ENCODE measurements at places on chromosomes 7 and 10.
A peak's percentile ranks its signal among the peaks of the same experiment; 100 is the strongest.

GRCh38 chr10:490256-490655 is 199.2 kb downstream of the DIP2C start:
- DNase-seq, result no peak

GRCh38 chr7:6317797-6318438 is 45.5 kb upstream of the CYTH3 start:
- no peak for DNase-seq

- DNase-seq, result no peak
These were observed 132.4 kb downstream of the GRM3 start for GRCh38 chr7:86776136-86776535.

DNA sequence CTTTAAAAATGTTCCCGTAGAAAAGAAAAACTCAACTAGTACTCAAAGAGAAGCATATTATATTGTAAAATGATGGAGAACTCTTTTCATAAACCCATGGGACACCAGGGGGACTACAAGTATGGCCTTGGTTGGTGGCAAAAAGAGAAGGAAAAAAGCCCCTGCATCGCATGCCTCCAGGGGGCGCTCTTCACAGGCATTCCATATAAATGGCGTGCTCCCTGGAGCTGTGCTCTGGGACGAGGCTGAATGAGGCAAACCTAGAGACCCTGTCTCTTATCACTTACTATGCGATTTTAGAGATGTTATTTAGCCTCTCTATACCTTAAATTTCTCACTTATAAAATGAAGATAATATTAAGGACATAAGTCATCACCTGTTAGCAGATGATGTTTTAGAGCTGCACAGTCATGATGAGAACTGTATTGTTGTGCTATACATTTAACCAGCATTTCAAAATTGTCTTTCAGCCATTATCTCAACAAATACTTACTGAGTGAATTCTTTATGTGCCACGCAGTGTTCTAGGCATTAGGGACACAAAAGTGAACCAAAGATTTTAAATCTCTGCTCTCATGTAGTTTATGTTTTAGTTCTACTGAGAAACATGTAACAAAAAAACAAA is 105.8 kb downstream of the ARHGAP21 start:
- DNase-seq, result peak; percentile 14

GRCh38 chr10:558364-558763 is 131.1 kb downstream of the DIP2C start:
- DNase-seq, result no peak

GRCh38 chr7:76332078-76332477 is 26.7 kb downstream of the YWHAG start:
- DNase-seq, result no peak

DNA sequence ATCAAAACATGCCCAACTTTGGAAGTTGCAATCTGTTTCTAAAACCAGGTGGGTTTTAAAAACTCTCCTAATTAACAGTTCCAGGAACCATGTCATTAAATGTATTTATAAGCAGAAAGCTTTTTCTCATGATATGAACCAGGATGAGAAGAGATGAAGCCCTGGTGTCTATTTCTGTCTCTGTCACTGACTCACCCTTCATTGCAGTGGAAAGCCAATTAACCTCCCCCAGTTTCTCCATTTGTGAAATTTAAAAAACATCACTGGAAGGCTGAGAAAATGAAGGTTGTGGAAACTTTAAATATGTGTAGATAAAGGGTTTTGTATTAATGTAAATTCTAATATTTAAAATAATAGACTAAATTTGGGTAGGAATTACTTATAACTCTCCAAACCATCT is 1088.0 kb downstream of the SORCS1 start:
- DNase-seq, result no peak

DNA sequence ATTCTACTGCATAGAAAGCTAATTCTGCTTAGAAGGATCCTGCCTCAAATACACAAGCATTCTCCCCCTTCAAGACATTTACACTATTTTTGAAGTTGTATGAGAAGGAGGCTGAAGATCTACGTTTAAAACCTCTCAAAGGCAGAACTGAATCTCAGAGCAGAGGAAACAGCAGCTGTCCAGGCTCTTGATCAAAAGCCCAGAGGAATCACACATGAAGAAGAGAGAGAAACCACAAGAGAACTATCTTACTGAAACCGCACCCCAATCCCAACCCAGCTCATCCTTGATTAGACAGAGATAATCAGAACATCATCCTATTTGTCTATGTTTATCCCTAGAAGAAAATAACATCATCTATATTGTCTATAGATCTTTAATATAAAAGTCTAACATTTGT is 2.2 kb upstream of the DNAJC1 start:
- no peak for DNase-seq

GRCh38 chr7:69367780-69368179 is 230.5 kb upstream of the AUTS2 start:
- no peak for DNase-seq

GRCh38 chr7:124840435-124840834 is 74.8 kb upstream of the GPR37 start:
- DNase-seq, result no peak

DNA sequence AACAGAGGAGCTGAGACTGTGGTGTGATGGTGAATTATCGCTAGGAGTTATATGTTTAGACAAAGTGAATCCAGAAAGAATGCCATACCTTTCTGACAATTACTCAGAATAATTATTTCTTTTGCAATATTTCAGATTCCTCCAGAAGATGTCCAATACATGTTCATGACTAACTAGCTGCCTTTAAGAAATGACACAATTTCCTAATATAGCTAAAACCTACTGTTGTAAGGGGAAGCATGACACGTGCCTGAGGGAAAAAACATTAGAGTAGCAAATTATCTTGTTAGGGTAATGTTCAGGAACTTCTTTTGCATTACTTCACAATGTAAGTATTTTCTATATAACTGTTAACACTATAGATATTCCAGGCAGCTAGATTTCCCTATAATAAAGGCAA is 150.3 kb downstream of the COL28A1 start:
- no peak for DNase-seq

DNA sequence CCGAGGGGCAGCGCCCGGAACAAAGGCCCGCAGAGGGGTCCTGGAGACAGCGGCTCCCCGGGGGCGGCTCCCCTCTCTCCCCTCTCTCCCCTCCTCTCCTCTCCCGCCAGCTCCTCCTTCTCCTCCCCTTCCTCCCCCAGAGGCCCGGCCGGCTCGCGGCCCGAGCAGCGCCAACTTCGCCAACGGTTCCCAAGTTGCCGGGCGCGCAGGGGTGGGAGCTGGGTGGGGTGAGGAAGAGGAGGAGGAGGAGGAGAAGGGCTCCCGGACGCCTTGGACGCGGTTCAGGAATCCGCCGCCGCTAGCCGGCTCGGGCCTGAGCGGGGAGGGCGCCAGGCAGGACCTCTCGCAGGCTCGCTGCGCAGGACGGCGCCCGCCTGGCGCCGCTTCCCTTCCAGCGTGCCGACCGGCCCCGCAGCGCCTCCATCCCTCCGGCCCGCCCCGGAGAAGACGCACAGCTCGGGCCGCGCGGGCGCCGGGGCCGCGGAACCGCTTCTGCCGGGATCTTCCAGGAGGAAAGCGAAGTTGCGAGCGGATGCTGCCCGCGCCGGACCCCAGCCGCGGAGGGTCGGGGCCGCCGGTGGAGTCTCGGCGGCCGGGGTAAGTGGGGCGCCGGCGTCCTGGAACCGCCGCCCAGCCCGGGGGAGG is at the start of gene CHST3:
CHST3 (plus strand) TSS at position 298 of the 645 bp plus-strand sequence. CDS start 41,448 bp downstream, outside the sequence.
- DNase-seq, result no peak

- peak; percentile 13 for DNase-seq
These were observed 159.6 kb downstream of the PARD3 start for GRCh38 chr10:34655286-34656170.

GRCh38 chr10:13615650-13616300 is 29.0 kb downstream of the PRPF18 start:
- no peak for DNase-seq

GRCh38 chr7:43621729-43622448 is 39.0 kb downstream of the STK17A start:
- no peak for DNase-seq

Measured in germinal center (tissue), 1 donor.